GM12892 (cell line): ENCODE measurements at places on chromosomes 7 and 10.

DNA sequence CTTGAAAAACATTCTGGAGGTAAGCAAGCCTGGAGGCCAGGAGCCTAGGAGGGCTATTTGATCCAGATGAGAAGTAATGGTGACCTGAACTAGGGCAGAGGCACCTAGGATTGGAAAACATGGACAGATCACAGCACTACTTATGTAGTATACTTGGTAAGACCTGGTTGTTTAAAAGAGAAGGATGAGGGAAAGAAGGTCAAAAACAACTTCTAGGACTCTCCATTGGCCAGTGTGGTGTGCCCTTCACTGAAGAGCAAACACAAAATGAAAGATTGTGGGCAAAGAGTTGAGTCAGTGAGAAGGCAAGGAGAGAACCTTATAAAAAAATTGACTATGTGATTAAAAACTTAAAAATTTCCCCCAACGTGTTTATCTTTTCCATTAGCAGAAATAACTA lies 14.3 kb downstream of the ANKRD1 start:
- no peak for DNase-seq

GRCh38 chr7:6242561-6242960 lies 29.9 kb downstream of the CYTH3 start:
- no peak for DNase-seq

DNA sequence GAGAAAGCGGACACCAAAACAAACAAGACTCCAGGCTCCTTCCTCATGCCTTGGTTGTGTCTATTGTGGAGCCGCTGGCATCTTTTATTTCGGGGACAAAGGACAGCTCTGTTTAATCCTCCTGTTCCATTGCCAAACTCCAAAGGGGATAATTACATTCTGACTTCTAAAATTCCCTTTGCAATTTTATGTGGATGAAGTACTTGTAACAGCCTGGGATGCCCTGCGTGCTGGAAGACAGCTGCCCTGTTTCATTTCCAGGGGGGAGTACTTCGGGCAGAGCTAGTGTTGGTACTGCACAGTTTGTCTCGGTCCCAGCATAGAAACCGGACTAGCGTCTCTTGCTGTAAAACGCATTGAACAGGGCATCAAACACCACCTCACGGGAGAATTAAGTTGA lies 90.9 kb downstream of the BAMBI start:
- DNase-seq: no peak

GRCh38 chr7:2760098-2760889 lies 72.3 kb downstream of the AMZ1 start:
- no peak for DNase-seq

DNA sequence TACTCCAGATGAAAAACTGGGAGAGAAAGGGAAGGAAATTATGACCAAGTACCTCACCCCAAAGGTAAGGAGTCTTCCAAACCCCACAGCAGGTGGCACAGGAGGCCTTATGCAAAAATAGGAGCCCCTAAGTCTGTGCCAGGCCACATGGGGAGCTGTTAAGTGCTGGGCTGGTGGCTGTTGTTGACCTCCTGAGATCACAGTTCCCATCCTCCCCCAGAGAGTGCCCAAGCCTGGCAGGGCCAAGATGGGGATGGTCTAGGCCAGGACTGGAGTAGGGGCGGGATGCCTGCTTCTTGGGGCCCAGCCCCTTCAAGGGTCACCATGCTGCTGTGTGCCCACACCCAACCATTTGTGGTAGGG lies 145.8 kb downstream of the RGS10 start:
- DNase-seq: no peak

DNA sequence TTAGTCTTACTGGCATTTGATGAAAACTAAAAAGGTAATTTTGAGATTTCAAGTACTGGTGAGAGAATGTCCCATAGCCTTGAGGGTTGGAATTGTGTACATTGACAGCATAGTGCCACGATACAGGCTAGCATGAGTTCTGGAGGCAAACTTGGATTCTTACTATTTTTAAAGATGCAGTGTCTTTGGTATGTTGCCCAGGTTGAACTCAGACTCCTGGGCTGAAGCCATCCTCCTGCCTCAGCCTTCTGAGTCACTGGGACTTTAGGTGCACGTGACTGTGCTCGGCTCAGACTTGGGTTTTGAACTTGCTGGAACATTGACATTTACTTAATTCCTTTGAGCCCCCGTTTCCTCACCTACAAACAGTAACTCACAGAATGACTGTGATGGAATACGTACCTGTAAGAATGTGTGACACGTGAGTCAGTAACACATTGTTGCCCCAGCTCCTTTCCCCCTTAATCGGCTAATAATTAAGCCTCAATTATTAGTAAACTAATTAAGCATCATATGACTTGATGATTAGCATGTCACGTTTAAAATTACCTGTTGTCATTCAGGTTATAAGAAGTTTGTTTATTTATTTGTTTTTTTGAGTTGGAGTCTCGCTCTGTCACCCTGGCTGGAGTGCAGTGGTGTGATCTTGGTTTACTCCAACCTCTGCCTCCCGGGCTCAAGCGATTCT lies 10.6 kb downstream of the DNAJB6 start:
- DNase-seq: no peak

GRCh38 chr10:48307711-48308018 lies 1.2 kb downstream of the MAPK8 start:
- DNase-seq: no peak

DNA sequence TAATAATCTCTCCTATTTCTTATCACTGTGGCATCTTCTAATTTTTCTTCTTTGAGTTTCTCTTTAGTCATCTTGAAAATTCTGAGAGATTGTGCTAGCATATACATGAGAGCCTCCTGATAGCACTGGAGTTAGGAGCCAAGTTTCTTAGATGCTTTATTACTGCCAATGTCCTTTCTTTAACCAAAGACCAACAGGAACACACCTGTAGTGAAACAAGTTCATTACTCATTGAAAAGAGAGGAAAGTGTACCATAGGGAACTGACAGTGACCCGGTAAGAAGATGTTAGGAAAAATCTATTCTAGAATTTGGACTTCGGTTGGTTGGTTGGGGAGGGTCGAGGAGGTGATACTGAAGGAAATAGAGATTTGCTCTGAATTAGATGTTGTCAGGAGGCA lies 27.1 kb upstream of the CD36 start:
- DNase-seq: no peak

DNA sequence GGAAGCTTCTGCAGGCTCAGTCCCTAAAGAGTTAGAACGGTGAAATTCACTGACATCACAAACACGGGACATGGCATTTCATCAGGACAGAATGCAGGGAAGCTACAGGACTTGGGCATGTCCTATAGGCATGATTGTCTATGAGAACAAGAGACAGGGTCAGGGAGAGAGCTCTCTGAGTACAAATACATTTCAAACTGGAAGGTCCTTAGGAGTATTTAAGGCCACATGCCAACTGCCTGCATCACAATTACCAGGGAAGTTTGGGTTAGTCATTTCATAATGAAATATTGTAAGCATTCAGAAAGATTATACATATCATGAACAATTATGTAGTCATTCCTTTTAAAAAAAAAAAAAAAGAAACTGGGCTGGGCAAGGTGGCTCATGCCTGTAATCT lies 71.3 kb downstream of the CREB3L2 start:
- DNase-seq: no peak

GRCh38 chr10:101006593-101007098 lies 7.0 kb downstream of the LZTS2 start:
- no peak for DNase-seq

DNA sequence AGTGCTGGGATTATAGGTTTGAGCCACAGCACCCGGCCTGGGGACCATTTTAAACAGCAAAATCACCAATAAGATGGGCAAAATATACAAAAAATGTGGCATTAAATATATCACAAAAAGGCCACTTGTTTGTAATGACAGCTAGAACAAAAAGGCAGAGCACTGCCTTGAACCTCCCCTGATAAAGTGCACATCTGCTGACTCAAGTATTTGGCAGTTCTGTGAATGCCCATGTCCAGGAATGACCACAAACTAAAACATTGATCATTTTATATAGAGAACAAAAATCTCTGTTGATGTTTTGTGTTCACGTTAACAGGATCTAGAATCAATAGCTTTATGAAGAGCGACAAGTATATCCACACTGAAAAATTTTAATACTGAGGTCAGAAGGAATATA lies 21.5 kb downstream of the HERC4 start:
- DNase-seq: no peak

GRCh38 chr10:124076148-124076733 lies 17.2 kb downstream of the CHST15 start:
- DNase-seq: no peak

GRCh38 chr10:35456784-35457183 lies 120.5 kb downstream of the CCNY start:
- no peak for DNase-seq

GRCh38 chr7:43612599-43613589 lies 30.0 kb downstream of the STK17A start:
- no peak for DNase-seq

- no peak for DNase-seq
Measured at GRCh38 chr7:8739837-8740236, 306.4 kb downstream of the NXPH1 start.

DNA sequence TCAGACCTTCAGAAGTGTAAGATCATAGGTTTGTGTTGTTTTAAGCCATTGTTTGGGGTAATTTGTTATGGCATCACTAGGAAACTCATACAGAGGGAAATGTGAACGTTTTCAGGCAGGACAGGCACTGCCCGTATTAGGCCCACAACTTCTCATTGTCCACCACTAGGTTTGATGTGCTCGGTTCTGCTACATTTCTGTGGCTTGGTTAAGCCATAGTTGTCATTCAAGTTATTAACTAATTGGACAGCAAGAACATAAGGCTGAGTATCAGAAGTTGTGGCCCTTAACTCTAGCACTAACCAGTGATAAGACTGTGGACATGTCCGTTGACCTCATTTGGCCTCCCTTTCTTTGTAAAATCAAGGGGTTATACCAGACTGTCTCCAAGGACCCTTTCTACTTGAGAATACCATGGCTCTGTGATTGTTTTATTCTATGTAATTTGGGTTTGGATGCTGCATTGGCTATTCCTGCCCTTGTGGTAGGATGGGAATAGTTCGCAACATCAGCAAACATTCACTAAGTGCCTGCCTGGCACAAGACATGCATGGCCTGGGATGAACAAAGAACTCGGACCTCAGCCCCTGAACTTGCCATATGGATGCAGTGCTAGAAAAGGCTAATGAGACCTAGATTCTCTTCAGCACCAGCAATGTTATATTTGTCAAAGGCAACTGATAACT lies 85.7 kb downstream of the CCDC71L start:
- no peak for DNase-seq

- DNase-seq: no peak
Measured at GRCh38 chr10:82668221-82668895, 793.4 kb downstream of the NRG3 start.

DNA sequence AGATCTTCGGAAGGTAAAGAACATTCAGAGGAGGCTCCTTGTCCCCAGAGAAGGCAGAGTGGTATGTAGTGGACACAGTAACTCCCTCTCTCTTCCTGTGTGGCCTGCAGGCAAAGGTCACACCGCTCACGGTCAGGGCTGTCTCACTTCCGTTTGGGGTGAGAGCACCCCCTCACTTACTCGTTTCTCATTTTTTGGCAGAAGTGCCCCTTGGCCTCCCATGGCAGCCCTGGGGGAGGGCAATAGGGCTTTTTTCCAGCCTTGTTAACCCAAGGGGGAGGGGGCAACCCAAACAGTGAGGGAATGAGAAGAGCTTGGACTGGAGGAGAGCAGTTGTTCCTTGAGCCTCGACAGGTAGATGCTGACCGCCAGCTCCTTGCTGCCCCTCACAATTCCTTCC lies 31.8 kb upstream of the SRGN start:
- DNase-seq: no peak

- DNase-seq: no peak
Measured at GRCh38 chr7:47967123-47967522, 12.3 kb downstream of the HUS1 start.

DNA sequence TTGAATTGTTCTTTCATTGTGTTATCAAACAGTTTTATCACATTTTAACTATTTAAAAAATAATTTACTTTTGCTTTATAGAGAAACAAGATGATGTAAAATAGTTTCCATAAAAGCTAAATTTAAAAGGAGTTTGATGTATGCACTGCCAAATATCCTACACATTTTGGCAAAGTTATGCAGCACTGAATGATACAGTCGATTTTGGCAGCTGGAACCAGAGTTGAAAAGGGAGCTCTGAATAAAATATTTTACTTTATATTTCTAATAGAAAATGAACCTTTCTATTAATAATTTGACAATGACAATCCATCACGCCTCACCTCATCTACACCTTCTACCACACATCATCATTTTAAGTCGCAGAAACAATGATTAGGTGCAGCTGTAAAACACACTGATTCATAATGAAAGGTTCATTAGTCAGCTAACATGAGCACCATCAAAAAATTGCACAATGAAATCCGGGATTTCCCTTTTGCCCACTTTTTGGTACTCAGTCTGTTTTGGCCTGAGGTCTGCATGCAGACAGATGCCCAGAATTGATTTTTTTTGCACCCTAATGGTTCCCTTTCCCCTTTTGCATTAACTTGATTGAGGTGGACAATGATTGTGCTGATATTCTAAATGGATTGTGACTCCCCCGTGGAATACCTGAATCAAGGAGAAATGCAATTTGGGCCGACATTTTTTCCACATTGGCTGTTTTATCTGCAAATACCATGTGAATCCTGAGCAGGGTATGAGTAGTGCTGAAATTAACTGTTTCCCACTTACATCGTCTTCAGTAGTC lies 105.8 kb downstream of the THSD7A start:
- DNase-seq: no peak

- DNase-seq: no peak
Measured at GRCh38 chr10:96152437-96152836, 22.3 kb downstream of the ZNF518A start.

DNA sequence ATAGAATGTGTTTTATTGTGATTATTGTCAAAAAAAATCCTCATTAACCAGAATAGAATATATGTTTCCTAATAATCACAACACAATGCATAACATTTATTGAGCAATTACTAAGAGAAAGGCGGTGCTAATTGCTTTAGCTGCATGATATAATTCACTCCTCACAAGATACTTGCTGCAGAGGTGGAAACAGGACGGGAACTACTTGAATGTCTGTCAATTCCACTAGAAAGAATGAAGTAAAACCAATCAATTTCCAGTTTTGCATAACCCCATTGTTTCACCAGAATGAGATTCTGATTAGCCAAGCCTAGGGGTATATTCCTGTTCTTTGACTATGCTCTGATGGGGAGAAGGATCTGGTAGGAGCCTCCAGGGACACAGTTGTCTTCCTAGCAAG lies 239.1 kb upstream of the NRP1 start:
- no peak for DNase-seq

DNA sequence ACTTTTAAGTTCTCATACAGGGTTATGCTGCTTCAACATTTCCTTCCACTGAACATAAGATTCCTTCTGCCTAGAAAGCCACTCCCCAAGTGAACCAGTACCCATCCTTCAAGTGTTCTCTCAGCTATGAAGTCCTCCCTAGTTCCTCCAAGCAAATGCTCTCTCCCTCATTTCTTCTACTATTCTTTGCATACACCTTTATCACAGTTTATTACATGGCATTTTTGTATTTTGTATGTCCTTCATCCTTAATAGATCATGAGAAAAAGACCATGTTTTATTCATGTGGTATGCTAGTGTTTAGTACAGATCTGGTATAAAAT lies 1.9 kb downstream of the SYPL1 start:
- no peak for DNase-seq
